ENCODE measurements at places on chromosomes 6 and 20.

DNA sequence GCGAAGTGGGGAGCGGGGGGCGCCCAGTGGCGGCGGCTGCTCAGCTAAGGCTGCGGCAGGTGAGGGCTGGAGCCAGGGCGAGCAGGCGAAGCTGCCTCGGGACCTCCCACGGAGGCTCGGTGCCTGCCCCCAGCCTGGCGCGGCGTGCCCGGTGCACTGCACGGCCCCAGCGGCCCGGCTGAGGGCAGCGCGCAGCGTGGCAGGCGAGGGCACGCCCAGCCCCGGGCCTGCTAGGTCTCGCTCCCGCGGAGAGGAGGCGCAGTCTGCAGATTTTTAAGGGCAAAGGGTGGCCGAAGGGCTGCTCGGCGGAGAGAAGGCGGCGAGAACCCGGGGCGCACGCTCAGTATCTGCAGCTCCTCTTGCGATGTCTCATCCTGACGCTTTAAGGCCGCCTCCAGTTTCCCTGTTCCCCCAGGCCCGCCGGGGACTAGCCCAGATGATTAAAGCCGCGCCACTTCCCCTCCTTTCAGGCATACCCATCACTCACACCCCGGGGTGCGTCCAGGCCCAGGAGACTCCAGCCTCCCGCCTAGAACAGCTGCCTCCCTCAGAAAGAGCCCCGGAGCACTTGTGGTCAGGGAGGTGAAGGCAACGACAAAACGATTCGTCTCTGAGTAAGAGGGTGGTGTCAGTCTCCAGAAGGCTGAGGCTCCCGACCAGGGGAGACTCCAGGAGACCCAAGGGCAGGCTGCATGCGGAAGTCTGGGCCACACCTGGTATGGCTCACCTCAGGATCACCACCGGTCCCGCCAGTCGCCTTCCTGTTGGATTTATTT, at the start of gene FERMT1:
Gene FERMT1, minus strand, starts transcription at position 158 of the 776 bp plus-strand sequence. CDS start 3,476 bp downstream, outside the sequence.
- no peak for DNase-seq

DNA sequence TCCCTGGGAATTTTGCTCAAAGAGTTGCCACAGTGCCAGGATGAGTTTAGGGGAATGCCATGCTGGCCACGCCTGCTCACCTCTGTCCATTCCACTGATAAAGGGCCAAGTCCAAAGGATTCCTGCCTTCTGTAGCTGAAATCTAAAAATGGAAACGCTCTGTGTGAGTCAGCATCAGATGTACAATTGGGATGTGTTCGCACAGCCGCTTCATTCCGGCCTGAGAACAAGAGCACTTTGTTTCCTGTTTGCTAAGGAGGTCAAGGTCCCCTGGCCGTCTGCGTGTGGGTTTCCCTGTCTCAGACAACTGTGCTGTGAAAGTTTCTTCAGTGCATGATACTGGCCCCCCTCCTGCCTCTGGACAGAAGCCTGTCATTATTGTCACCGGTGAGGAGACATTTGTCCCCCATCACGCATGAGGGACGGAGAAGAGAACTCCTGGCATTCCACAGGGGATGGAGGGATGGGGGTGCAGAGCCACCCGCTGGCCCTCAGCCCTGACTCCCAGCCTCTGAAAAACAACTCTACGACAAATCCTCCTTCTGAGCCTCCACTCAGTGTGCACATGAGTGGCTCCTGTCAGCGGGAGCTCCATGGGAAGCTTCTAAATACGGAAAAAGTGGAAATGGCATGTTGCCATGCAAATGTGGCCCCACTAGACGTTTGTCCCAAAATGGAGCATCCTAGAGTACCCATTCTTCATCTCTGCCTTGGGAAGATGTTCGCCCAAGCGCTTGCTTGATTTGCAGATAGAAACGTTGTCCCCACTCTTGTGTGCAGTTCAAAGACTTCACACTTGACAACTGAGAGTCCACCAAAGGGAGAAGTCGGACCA, 143.5 kb upstream of the AFDN start:
- no peak for DNase-seq

- DNase-seq = no peak
These were observed 69.2 kb downstream of the PRDM1 start for GRCh38 chr6:106155219-106155830.

- no peak for DNase-seq
These were observed 20.7 kb downstream of the TXLNB start for GRCh38 chr6:139271056-139271455.

- no peak for DNase-seq
These were observed 8.4 kb downstream of the SLC22A1 start for GRCh38 chr6:160129881-160130615.

DNA sequence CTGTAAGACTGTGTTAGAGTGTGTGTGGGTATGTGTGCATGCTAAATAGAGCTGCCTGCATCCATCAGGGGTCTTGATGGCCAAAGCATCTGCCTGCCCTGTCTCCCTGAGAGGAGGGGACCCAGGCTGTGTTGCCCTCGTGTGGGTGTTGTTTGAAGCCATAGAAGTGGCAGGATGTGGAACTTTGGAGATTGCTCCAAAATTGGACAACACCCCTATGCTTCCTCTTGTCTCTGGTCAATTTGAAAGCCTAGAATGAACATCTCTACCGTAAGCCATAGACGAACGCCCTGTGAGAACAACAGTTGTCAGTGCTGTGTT, 82.6 kb downstream of the ASXL1 start:
- DNase-seq = no peak

GRCh38 chr6:26502165-26502564, 2.1 kb downstream of the BTN1A1 start:
- DNase-seq = no peak

DNA sequence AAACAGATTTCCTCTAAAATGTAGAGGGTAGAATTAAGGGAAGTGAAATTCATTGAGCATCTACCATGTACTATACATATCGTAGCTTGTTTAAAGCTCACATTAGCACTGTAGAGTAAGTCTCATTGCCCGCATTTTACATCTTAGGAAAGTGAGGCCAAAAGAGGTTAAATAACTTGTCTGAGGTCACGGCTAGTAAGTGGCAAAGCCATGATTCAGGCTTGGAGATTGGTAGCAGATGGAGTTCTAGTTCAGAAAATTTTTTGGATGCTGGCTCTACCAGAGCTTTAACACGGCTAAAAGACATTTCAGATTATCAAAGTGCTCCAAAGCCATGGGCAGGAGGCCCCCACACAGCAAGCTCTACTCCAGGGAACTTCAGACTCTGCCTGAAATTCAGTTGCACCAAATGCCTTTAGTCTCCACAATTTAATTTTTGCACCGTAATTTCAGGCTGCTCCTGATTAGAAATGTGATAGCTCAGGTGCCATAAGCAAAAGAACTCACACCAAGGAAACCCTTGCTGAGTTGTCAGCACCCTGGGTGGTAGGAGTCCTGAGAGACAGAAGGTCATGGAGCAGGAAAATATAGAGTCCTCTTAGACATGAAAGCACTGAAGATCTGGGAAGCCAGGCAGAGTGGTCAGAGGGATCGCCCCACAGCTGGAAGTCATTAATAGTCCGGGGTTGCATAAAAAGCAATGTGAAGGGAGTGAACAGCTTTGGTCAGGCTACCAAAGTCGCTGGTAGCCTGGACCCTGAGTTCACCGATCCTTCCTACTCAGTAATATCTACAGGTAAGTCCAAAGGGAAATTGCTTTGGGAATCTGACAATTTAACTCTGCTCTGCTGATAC, 55.2 kb upstream of the ASIP start:
- no peak for DNase-seq

DNA sequence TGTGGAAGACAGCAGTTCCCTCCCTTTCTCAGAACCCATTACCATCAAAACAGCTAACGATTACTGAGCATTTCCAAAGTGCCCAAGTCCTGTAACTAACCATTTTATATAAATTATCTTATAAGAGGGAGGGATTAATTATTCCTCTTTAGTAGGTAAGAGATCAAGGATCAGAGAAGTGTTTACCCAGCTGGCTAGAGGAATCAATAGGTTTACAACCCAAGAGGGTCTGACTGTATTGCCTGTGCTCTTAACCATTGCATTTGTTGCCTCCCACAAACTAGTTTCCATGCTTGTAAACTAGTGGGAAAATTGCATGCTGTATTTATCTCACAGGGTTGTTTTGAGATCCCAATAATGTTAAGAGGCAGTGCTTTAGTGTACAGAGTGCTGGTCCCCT, 3.7 kb upstream of the DBNDD2 start:
- no peak for DNase-seq

GRCh38 chr6:50939931-50940330, 121.3 kb downstream of the TFAP2B start:
- no peak for DNase-seq

DNA sequence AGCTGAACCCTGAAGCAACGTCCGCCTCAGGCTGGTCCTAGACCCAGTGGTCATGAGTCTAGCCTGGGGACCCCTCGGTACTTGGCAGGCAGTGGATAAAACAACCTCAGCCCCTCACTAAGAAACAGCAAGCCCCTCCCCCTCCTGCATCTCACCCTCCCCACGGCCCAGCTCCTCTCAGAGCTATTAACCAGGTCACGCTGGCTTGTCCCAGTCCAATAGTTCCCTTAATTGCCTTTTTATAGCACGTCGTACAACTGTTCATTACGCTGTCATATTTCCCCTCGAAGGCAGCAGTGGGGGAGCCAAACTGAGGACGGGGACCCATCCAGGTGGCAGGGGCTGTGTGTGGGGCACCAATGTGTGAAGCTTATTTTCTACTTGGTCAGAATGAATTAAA, 8.6 kb upstream of the SLC32A1 start:
- no peak for DNase-seq

DNA sequence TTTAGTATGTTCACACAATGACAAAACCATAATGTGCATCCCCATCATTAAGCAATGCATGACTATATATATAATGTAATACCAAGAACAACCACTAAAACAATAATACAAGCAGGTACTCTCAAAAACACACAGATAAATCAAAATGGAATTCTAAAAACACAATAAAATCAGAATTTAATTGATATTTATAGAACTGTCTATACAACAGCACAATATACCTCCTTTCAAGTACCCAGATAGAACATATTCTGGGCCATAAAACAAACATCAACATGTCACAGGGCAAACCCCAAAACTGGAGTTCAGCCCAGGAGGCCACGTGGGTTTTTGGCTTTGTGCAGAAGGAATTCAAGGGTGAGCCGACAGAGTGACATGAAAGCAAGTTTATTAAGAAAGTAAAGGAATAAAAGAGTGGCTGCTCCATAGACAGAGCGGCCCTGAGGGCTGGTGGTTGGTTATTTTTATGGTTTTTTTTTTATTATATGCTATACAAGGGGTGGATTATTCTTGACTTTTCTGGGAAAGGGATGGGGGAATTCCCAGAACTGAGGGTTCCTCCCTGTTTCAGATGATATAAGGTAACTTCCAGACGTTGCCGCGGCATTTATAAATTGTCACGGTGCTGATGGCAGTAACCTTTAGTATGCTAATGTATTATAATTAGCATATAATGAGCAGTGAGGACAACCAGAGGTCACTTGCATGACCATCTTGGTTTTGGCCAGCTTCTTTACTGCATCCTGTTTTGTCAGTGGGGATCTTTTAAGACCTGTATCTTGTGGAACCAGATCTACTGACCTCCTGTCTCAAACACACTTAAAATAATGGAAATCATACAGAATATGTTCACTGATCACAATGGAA, 5.6 kb downstream of the RAB23 start:
- no peak for DNase-seq

DNA sequence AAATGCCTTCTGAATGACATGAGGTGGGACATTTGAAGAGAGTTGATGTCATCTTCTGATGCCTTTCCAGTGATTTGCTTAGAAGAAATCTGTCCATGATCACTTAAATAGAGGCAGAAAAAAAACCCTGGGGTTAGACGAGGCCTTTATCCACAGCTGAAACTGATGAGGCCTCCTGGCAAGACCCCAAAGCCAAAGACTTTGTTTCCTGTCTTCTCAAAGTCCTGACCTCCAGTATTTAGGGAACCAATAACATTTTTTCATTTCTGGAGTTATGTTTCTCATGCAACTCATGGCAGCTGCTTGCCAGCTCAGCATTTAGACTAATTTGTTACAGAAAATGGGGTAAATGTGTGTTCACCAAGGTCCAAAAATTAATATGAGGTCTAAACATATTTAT, 248.0 kb upstream of the PRDM1 start:
- no peak for DNase-seq

GRCh38 chr20:2280082-2280481, 15.7 kb upstream of the TGM3 start:
- DNase-seq = no peak

GRCh38 chr20:47358672-47359529, 2.4 kb upstream of the ZMYND8 start:
- DNase-seq = no peak

DNA sequence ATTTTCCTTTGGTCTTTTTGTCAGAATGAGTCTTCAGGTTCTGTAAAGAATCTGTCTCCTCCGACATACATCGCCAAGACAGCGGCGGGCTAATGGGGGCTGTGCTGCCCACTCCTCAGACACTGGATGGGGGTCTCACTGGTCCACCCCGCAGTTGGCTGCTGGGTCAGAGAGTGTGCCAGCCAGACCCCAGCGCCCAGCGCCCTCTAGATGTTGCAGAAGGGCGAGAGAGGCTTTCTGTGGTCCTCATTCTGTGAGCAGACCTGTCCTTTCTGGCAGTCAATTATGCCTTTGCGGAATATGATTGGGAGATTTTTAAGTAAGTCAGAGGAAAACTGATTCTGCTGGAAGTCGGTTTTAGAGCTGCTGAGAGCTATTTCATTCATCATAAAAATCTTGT, 7.8 kb upstream of the CCR6 start:
- DNase-seq = no peak

DNA sequence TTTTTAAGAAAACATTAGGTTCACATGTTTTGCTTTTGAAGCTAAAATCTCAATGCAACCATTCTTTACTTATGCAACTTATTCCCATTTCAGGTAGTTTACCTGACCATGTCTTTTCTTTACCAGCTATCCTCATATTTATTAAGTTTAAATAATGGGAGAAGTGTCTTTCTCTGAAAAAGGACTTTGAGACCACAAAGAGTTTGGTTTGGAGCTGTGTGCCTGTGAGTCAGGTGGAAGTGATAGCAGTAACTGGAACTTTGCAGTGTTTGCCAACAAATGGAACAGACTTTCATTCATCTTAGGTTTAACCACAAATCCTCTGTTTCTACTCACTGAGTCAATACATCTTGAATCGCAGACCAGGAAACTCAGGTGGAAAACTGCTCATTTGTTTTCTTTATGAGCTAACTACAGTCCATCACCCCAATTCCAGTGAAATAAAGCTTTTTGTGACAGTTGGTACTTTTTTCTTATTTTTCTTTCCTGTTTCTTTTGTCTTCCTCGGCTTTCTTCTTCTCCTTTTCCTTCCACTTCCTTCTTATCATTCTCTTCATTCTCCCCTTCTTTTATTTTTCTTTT, 148.3 kb upstream of the RIN2 start:
- DNase-seq = no peak

GRCh38 chr6:133277228-133277899, 36.2 kb downstream of the EYA4 start:
- no peak for DNase-seq

- DNase-seq = no peak
These were observed 40.0 kb downstream of the GMDS start for GRCh38 chr6:2205396-2205795.

GRCh38 chr6:95543798-95544197, 33.5 kb upstream of the MANEA start:
- no peak for DNase-seq

Measured in activated T-cell treated with anti-CD3 and anti-CD28 coated beads for 1 hour (primary cell).